ENCODE measurements at places on chromosomes 7 and 10.

DNA sequence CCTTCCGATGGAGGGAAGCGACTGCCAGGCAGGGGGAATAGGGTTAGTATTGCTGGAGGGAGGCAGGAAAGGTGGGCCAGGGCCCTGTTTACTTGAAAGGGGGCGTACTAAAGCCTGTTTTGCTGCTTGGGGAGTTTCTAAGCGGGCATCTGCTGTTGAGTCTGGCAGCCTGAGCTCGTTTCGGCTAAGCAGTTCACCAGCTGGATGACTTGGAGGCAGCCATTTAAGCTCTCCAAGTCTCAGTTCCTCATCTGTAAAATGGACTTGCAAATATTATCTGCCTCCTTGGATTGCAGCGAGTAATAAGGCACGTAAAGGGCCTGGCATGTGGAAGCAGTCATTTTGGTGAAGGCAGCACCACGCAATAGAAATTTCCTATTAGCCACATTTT is 44.0 kb downstream of the LDB3 start:
- DNase-seq, result peak; percentile 70

DNA sequence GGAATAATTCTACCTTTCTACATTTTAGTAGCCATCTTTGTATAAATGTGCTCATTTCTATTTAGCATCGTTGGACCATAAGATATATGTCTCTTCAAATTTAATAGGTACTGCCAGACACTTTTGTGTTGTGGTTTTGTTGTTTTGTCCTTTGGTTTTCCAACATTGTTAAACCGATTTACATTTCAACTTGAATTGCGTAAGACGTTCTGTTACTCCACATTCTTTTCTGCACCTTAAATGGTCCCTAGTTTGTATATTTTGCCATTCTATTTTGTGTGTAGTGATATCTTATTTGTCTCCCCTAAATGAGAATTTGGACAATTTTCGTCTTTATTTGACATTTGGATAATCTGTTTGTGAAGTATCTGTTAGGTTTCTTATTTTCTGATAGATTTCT is 1015.6 kb downstream of the NRG3 start:
- no peak for DNase-seq

DNA sequence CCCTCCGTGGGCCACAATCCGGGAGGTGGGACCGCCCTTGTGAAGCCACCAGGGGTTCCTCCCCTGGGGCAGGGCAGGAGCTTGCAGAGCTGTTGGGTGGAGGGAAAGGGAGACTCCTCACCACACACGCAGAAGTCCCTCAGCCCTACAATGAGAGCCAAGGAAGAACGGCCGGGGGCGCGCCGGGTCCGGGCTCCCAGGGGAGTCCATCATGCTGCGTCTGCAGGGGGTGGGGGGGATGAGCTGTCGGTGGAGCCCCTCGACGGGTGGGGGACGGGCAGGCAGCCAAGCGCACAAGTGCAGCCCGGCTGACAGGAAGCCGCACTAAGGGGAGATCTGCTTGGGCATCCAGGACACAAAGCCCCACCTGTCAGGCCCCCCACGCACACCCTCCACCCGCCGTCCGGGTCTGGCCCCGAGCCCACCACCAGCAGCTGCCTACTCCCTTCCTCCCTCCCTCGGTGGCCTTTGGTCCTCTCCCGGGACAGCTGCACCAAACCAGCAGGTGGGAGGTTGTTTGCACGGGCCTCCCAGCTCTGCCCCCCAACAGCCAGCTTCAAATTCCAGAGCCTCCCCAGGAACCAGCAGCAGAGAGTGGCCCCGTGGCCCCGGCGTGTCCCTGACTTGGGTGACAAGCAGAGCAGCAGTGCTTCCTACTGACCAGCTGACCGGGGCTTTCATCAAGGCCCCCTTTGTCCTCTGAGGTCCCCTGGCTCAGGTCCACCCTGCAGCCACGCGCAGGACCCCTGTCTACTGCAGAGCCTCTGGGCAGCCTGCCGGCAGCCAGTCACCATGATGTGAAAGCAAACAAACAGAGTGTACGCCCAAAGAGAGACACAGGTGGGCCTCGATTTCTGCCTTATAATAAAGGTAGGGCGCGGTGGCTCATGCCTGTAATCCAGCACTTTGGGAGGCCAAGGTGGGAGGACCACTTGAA is 50.3 kb downstream of the HIP1 start:
- DNase-seq, result no peak

GRCh38 chr7:80675090-80675489 is 36.6 kb downstream of the CD36 start:
- DNase-seq, result no peak

DNA sequence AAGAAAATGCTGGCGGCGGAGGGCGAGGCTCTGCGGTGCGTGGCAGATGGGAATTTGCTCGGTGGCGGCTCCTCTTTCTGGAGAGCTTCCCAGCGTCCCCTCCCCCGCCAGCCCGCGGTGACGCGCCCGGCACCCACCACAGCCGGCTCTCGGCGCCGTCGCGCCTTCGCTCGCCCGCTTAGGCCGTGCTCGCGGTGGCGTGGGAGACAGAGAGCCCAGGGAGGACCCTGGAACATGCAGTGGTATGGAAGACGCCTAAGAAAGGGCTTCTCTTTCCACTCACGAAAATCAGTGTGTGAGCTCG is 576 bp upstream of the CSGALNACT2 start:
- peak; percentile 71 for DNase-seq

DNA sequence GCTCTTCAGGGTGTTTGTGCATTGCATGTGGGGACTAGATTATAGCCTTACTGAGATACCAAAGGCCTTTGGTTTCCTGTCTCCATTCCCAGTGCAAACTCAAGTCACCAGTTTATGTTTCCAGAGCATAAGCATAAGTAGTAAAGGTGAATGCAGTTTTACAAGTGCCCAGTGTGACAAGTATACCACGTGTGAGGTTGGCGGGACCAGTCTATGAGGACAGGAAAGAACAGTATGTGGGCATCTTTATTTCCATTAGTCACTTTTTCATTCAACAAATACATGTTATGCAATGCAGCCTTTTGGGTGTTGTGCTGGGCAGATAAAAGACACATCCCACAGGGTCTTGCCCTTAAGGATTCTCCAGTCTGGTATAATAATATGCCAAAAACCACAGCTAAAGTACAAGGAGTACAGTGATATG is 146.5 kb downstream of the ARID5B start:
- DNase-seq, result no peak

- peak; percentile 48 for DNase-seq
Observed at GRCh38 chr10:48536916-48537890, 67.7 kb downstream of the ARHGAP22 start.

DNA sequence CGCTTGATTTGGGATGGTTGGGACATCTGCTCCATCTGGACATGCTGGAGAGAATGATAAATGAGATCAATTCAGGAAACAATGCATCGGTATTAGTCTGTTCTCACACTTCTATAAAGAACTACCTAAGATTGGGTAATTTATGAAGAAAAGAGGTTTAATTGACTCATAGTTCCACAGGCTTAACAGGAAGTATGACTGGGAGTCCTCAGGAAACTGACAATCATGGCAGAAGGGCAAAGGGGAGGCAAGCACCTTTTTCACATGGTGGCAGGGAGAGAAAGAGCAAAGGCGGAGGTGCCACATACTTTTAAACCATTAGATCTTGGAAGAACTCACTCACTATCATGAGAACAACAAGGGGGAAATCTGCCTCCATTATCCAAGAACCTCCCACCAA is 16.8 kb upstream of the TSPAN12 start:
- no peak for DNase-seq

DNA sequence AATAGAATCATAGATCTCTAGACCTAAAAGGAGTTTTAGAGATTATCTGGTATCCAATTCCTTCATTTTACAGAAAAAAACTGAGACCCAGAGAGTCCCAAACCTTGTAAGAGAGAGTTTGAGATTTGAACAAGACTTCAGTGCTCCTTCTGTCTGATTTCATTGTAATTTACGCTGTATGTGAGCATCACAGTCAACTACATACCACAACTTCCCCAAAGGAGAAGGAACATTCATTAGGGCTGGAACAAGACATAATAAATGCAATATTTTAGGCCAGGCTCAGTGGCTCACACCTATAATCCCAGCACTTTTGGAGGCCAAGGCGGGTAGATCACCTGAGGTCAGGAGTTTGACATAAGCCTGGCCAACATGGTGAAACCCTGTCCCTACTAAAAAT is 17.3 kb upstream of the PRKAR2B start:
- no peak for DNase-seq

- no peak for DNase-seq
Observed at GRCh38 chr7:100824499-100825214, 2.7 kb downstream of the EPHB4 start.

DNA sequence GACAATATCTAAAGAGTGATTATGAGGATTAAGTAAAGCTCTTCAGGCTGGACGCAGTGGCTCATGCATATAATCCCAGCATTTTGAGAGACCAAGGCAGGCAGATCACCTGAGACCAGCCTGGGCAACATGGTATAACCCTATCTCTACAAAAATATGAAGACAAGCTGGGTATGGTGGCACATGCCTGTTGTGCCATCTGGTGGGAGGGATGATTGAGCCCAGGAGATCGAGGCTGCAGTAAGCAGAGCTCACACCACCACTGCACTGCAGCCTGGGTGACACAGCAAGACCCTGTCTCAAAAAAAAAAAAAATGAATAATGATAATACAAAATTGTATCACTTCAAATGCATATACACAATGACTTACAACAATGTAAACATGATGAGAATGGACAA is 195.6 kb upstream of the AUTS2 start:
- DNase-seq, result no peak

- no peak for DNase-seq
Observed at GRCh38 chr10:127449490-127449889, 99.6 kb upstream of the NPS start.

GRCh38 chr10:27664461-27664860 is 81.2 kb downstream of the MKX start:
- DNase-seq, result no peak

GRCh38 chr10:13195016-13195415 is 33.7 kb downstream of the MCM10 start:
- DNase-seq, result no peak

- no peak for DNase-seq
Observed at GRCh38 chr10:21385996-21386585, 139.4 kb downstream of the SKIDA1 start.

GRCh38 chr10:546971-547590 is 142.4 kb downstream of the DIP2C start:
- DNase-seq, result peak; percentile 88

- DNase-seq, result peak; percentile 45
Observed at GRCh38 chr10:131854579-131855335, 46.1 kb upstream of the PPP2R2D start.

DNA sequence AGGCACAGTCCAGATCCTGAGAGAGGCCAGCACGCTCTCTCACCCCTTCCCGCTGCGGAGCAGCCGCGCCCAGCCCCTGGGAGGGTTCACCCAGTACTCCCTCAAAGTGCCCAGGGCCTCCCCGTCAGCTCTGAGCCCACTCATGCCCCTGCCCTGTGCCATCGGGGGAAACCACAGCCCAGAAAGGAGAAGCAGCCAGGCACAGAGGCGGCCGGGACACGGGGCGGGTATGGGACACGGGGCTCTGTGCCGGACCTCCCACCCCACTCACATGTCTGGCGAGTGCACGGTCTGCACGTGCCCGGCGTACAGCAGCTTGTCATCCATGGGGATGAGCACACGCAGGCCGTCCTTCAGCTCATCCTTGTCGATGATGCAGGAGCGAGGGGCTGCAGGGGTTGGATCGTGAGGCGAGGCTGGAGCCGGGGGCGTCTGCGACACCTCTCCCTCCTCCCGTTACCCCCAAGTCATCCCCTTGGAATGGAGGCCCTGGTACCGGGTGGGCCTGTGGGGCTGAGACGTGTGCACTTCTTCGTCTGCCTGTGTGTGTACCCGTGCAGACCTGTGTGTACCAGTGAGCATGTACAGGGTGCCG is 38.2 kb downstream of the SLC29A4 start:
- no peak for DNase-seq

GRCh38 chr10:89782470-89782869 is 81.1 kb downstream of the KIF20B start:
- no peak for DNase-seq

- no peak for DNase-seq
Observed at GRCh38 chr7:15709978-15710377, 23.5 kb upstream of the MEOX2 start.

GRCh38 chr10:47173929-47174442 is 126.0 kb upstream of the GDF10 start:
- DNase-seq, result no peak

DNA sequence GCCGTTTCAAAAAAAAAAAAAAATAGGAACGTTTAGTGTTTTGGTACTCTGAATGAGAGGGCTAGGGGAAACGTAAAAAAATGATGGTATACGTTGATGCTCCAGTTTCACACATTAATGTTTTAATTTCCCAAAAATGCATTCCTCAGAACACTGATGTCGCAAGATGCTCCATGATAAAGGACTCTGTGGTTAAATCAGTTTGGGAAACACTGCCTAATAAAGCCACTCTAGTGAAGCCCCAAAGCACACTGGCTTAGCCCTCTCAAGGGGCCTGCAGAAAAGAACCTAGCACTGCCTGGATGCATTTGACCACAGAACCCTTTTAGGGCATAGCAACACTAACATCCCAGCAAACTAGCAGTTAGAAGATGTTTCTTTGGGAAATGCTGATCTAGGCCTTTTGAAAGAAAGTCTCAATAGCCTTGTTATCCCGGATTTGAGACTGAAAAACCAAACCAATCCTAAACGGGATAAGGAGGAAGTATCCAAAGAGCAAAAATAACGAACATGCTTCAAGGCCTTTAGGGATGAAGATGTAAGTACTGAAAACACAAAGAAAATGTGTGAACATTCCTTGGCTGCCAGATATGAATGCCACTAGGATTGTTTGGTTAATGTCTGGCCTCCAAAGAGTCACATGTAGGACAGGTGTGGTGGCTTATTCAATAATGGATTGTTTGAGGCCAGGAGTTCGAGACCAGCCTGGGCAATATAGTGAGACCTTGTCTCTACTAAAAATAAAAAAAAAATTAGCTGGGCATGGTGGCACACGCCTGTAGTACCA is 11.0 kb downstream of the DLG5 start:
- DNase-seq, result no peak

- no peak for DNase-seq
Observed at GRCh38 chr7:66518151-66518691, 110.5 kb upstream of the KCTD7 start.

DNA sequence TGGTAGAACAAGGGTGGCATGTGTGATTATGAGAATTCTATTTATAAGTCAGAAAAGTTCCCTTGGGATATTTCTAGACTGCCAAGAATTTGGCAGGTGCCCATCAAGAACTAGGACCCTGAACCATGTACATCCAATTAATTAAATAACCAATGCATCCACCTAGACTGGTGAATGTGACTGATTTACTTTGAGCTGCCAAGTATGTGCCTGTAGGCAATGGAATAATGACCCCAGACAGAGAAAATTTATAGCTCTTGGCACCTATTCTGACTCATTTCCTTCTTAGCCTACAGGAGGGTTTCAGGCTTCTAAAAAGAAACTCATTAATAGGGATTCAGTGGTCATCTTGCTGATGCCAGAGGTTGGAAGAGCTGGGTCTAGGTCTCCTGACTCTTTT is 54.9 kb downstream of the KCNH2 start:
- DNase-seq, result peak; percentile 11

DNA sequence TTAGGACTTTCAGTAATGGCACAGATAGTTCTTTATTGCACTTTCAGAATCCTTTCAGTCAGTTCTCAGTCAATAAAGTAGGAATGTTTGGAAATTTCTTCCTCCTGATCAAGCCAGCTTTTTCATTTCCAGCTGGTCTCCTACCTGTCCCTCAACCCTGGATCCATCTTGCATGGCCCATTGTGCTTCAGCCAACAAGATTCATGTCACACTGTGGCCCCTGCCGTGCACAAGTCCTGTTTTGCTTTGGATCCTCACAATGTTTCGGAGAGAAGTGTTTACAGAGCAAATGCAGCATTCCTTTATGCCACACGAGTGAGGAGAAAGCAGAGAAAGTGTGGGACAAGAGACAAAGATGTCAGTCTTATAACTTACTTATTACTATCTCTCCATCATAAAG is 1694.7 kb upstream of the LRRTM3 start:
- no peak for DNase-seq

GRCh38 chr10:31705136-31705535 is 223.5 kb downstream of the ARHGAP12 start:
- DNase-seq, result no peak
